ENCODE measurements at places on chromosomes 12 and 14. TPM values are rescaled to one million over a fixed set of nuclear protein-coding genes. Genes with fewer than 3 reads are reported as not detected.

The OVCH1 gene
- 0.17 TPM for total RNA-seq

The FOXG1 gene
- total RNA-seq, result not detected

The ABCD2 gene
- total RNA-seq, result 43.4 TPM

The PPP1R36 gene
- 5.3 TPM for total RNA-seq

The FBLN5 gene
- total RNA-seq, result 156 TPM

The MIPOL1 gene
- 11.7 TPM for total RNA-seq

The HAL gene
- 0.75 TPM for total RNA-seq

Measured in subcutaneous adipose tissue (tissue), 4 donors.